ENCODE measurements at places on chromosomes 3 and 15.
A peak's percentile ranks its signal among the peaks of the same experiment; 100 is the strongest.

GRCh38 chr3:51955893-51956770, 951 bp downstream of the GPR62 start:
- no peak for DNase-seq

GRCh38 chr15:62549345-62549970, 384.4 kb upstream of the C2CD4B start:
- no peak for DNase-seq

DNA sequence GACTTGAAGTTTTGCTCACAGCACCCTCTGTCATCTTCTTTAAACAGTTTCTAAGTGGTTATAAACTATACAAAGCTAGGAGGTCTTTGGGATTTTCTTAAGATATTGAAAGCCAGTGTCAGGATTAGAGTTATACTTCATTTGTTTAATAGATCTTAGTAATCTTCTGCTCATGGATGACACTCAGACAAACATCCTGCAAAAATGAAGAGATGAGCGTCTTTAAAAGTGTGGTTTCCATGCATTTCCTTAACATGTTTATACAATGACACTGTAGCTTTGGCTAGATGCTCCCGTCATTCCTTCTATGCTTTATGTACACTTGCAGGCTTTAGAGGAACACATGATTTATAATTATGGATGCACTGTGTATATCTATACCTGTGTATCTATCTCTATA, 182.2 kb downstream of the NAALADL2 start:
- no peak for DNase-seq

- DNase-seq = no peak
These were observed 457.9 kb upstream of the ALCAM start for GRCh38 chr3:104908761-104909160.

GRCh38 chr3:127183931-127184869, 8.7 kb upstream of the PRR23E start:
- no peak for DNase-seq

- DNase-seq = peak; percentile 3
These were observed 34.8 kb downstream of the COMMD2 start for GRCh38 chr3:149717391-149718056.

DNA sequence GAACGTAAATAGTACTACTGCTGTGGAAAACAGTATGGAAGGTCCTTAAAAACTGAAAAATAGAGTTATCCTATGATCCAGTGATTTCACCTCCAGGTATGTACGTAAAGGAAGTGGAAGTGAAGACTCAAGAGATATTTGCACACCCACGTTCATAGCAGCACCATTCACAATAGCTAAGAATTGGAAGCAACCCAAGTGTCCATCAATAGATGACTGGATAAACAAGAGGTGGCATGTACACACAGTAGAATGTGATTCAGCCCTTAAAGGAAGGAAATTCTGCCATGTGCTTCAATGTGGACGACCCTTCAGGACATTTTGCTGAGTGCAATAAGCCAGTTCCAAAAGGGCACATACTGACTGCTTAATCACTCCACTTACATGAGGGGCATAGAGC, 188.3 kb downstream of the APBA2 start:
- DNase-seq = no peak

DNA sequence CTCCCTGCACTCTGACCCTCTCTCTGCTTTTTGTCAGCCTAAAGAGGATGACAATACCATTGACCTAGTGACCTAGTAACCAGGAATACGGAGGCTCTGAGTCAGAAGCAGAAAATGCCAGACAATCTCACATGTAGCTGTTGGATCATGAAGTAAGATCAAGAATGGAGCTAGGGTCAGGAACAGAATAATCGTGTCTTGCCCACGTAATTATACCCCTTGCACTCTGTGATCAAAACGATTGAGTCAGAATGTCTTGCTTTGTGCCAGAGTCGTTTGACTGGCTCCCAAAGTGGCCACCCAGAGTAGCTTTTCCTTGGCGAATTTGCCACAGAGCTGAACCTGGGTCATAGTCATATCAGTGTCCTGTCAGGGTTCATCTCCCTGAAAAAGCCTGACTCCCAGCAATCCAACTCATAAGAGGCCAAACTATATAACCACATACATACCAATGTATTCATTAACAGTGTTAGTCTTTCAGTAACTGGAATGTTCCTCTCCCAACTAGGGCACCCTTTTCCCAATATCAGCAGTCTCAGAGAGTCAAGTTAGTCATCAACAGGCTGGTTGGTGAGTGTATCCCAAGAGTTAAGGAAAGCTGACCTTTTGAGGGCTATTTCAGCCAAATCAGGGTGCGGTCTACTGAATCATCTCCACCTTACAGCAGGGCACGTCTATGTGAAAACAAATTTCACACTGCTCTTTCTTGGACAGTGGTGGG, 5.0 kb upstream of the CDV3 start:
- DNase-seq = no peak

DNA sequence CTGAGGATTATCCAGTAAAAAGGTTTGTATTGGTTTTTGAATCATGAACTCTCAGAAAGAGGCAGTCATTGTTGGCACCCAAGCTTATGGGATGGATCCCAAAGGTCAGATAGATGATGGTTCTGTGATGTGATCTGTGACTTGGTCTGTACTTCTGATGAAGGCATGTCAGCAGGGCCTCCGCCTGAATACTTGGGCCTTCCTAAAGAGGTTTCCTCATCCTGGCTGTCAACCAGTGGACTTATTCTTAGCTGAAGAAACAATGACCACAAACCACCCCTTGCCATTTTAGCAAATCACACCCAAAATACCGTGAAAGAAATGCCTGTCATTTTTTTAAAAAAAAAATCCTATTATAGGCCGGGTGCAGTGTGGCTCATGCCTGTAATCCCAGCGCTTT, 48.2 kb upstream of the SLC9A9 start:
- no peak for DNase-seq

GRCh38 chr3:119222391-119222790, 18.3 kb downstream of the B4GALT4 start:
- no peak for DNase-seq

- no peak for DNase-seq
These were observed 171.8 kb downstream of the EPHA6 start for GRCh38 chr3:96986241-96986640.

- DNase-seq = no peak
These were observed 21.4 kb upstream of the OTOL1 start for GRCh38 chr3:161475206-161475605.
